ENCODE measurements at places on chromosomes 16 and 17. TPM values are rescaled to one million over a fixed set of nuclear protein-coding genes. Genes with fewer than 3 reads are reported as not detected.

HIGD1B gene
- 1.3 TPM for total RNA-seq

DCTN5 gene
- total RNA-seq, result 44.7 TPM

TBC1D3B gene
- total RNA-seq, result 13.8 TPM

RASD1 gene
- 50.1 TPM for total RNA-seq

WNT9B gene
- 0.84 TPM for total RNA-seq

PROCA1 gene
- total RNA-seq, result 6.6 TPM

PRR35 gene
- total RNA-seq, result not detected

ATP2C2 gene
- total RNA-seq, result not detected

HSD17B1 gene
- 1.3 TPM for total RNA-seq

CHRNE gene
- 0.84 TPM for total RNA-seq

SULT1A1 gene
- 29.8 TPM for total RNA-seq

MYCBPAP gene
- 1.3 TPM for total RNA-seq

EFCAB5 gene
- total RNA-seq, result 1.1 TPM

LGALS9B gene
- 0.21 TPM for total RNA-seq

BICDL2 gene
- 0.18 TPM for total RNA-seq

AURKB gene
- 3.1 TPM for total RNA-seq

KRTAP4-1 gene
- not detected for total RNA-seq
